ENCODE measurements at places on chromosomes 2 and 18.

DNA sequence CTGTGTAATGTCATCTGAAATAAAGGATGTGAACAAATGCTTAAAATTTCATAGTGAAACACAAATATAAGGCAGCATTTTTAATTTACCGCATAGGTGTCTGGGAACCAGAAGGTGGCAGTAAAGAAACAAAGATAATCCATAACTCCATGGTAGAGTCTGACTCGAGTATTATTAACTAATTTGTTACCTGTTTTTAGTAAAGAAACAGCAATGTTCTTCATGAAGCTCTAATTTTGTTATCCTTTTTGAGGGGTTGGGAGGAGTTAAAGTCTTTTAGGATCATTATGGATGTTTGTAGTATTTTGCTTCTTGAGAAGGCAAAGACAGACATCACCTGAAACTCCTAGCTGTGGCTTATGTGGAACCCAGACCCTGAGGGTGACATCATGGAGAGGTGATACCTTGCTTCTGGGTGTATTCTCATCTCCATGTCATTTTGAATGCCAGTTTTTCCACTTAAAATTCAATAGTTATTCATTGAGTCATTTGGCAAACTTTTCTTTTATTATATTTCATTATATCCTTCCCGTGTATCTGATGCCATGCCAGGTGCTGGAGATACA lies 286.2 kb upstream of the EPAS1 start:
- DNase-seq, result no peak

GRCh38 chr18:24942144-24942543 lies 409.8 kb downstream of the ZNF521 start:
- no peak for DNase-seq

GRCh38 chr18:63208676-63209075 lies 110.9 kb downstream of the BCL2 start:
- DNase-seq, result no peak

DNA sequence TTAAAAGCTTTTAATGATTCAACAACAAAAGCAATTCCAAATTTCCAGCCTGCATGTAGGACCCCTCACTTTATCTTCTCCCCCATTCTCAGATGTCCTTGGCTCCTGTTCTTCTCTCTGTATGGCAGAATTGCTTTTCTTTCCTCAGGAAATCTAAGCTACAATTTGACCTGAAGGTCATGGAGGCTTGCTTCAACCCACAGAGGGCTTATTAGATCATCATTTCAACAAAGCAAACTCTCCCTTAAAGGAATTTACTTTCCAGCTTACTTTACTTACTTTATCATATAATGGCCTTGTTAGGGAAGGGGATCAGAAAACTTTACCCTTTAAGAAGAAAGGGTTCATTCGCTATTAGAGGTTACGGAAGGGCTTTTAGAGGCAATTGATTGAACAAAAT lies 211.5 kb downstream of the RAD51AP2 start:
- DNase-seq, result no peak

DNA sequence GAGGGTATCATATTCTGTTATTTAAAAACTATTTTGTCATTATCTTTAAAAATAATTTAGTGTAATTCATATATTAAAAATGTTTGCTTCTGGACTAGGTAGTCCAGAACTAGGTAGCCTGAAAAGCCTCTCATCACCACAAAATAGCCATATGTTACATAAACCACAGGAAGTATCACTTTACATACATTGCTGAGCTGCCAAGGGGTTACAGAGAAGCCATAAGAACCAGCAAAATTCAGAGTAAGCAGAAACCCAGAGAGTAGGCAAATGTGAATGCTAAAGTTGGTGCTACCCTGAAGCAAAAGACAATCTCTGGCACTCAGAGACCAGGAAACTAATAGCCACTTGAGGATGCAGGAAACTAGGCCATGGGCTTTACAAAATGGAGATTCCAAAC lies 60.9 kb downstream of the LOXHD1 start:
- DNase-seq, result no peak

DNA sequence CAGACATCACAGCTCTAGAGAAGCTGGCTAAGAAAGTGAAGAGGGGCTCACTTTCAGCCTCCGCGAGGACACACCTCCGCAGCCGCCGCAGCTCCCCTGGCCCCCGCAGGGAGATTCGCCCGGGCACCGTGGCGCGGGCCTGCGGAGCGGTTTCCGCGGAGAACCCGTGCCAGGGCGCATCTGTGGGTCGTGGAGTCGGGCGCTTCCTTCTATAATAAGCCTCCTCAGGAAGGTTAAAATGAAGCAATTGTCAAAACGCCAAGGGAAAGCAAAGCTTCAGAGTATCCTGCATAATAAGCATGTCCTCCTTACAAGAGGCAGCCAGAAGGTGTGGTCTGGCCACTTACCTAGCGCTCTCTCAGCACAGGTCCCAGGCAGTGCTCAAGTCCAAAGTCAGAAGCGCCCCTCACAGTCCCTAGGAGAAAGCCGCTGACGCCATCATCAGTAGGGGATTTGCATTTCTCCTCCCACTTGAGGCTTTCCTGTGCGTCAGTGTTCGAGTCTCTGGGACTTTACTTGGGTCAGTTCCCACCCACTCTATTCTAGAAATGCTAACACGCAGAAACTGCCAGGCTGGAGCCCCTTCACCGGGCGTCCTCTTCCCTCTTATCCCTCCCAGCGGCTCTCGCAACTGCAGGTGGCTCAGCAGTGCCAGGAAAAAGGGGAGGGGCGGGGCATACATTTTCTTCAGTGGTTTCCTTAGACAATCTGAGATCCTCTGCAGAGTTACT lies at the start of gene STAT4:
STAT4 (minus strand) TSS at position 395 of the 731 bp plus-strand sequence. CDS start 2,791 bp downstream, outside the sequence.
- DNase-seq, result no peak

- no peak for DNase-seq
These were observed 9.5 kb downstream of the PASK start for GRCh38 chr2:241139531-241140444.

- no peak for DNase-seq
These were observed 325.2 kb downstream of the OSR1 start for GRCh38 chr2:19033240-19033639.

GRCh38 chr2:46006473-46007025 lies 290.7 kb upstream of the EPAS1 start:
- DNase-seq, result no peak

DNA sequence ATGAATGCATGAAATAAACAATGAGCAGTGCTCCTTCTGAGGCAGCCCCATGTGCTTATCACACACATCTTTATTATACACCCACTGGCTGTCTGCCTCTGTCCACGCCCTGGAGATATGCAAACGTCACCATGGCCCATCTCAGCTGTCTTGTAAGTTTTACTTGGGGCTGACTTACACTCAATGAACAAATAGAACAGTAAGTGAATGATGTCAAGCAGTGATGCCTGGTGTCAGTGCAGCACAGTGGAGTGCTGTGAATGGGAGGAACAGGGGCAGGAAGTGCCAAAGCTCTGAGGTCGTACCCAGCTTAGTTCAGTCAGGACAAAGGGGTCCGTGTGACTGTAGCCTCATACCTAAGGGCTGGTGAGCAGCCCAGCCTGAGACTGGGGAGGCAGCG lies 659.5 kb upstream of the HS6ST1 start:
- no peak for DNase-seq

DNA sequence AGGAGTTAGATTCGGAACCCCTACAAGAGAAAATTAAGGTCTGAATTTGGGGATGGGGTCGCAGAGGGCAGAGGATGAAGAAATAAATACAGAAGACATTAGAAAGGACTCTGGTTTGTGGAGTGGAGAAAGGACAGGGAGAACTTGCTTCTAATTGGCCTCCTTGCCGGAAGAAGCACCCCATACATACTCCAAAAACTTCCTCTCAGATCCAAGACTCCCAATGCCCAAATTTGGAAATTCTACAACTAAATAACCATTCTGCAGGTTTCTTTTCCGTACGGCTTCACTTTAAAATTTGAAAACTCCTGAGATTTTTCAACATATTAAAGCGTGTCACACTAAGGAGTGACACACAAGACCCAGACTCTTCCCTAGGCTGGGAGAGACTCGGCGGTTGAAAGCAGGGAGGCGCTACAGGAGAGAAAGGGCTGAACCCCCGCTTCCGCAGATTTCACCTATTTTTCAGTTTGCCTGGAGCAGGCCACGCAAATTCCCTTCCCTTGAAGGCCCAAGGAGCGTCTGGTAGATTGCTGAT lies 478 bp downstream of the CLHC1 start:
- DNase-seq, result no peak

GRCh38 chr18:32440518-32440917 lies 30.2 kb downstream of the GAREM1 start:
- no peak for DNase-seq
